ENCODE measurements at places on chromosomes 4 and X.

DNA sequence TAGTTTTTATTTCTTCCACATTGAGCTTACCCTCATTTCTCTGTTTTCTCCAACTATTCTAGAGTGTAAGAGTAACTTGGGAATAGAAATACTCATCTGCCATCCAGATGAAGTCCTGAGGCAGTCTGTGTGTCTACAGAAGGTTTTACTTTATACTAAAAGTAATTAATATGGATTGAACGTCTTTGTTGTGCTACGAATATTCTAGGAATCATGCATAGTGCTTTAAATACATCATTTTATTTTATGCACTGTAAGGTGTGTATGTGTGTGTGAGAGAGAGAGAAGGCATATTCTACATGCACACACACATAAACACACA is 305.7 kb downstream of the INPP4B start:
- no peaks in the 10 kb centered on the region for H3K27me3 ChIP-seq
- no peaks in the 10 kb centered on the region for H3K36me3 ChIP-seq
- no peak overlapping the region for H3K27ac ChIP-seq
- no peaks in the 10 kb centered on the region for H3K4me1 ChIP-seq
- H3K4me3 ChIP-seq: no peak overlapping the region

DNA sequence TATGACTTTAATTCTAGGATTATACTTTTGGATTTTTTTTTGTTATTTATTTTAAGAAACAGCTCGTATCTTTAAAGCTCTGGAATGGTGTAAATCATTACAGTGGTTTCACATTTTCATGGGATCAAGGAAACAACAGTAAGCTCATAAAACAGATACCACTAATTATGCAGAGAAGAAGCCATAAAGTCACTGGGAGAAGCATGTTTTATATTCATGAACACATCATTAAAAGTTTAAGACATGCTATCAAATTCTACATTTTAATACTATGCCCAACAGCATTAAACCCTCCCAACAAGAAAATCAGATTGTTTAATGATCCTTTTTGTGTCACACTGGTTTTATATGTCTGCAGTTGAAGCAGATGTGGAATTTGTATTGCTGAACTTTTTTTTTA is 149.9 kb downstream of the FBXO8 start:
- H3K27me3 ChIP-seq: no peaks in the 10 kb centered on the region
- H3K4me1 ChIP-seq: no peaks in the 10 kb centered on the region
- no peak overlapping the region for H3K4me3 ChIP-seq
- H3K36me3 ChIP-seq: no peaks in the 10 kb centered on the region
- H3K27ac ChIP-seq: no peak overlapping the region
- DNase-seq: no peak

GRCh38 chr4:109278594-109279031 is 23.8 kb downstream of the COL25A1 start:
- DNase-seq: no peak
- H3K4me1 ChIP-seq: no peaks in the 10 kb centered on the region
- H3K36me3 ChIP-seq: no peaks in the 10 kb centered on the region

DNA sequence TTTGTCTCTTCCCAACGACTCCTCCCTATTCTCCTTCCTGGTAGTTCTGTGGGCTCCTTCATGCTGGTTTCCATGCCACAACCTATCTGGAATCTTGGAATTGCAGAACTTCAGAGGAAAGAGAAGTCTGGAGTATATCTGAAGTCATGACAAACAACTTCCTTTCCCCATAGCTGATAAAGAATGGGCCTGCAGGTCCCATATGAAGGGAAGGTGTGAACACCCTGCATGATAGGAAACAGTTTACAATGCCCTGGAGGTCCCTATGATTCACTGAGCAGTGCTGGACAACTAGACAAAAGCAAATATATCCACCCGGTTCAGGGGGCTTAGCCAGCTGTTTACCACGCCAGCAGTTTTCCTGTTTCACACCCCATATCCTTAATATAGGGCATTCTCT is 19.4 kb downstream of the FAM9C start:
- no peaks in the 10 kb centered on the region for H3K27me3 ChIP-seq
- H3K27ac ChIP-seq: no peak overlapping the region
- no peak overlapping the region for H3K4me3 ChIP-seq

Measured in osteoblast (primary cell).